ENCODE measurements at places on chromosomes 2 and 18. TPM values are rescaled to one million over a fixed set of nuclear protein-coding genes. Genes with fewer than 3 reads are reported as not detected.

Gene IL36A
- not detected for total RNA-seq

Gene DSEL
- total RNA-seq = 0.39 TPM

Gene UGT1A3
- total RNA-seq = not detected

Gene CYTIP
- 596 TPM for total RNA-seq

Gene ABCG5
- not detected for total RNA-seq

Gene CDKL4
- total RNA-seq = not detected

Gene FAP
- 0.29 TPM for total RNA-seq

Gene KRTCAP3
- total RNA-seq = 8.3 TPM

Gene LRRC30
- not detected for total RNA-seq

Gene MARCHF4
- total RNA-seq = not detected

Gene ST6GAL2
- total RNA-seq = not detected

DNA sequence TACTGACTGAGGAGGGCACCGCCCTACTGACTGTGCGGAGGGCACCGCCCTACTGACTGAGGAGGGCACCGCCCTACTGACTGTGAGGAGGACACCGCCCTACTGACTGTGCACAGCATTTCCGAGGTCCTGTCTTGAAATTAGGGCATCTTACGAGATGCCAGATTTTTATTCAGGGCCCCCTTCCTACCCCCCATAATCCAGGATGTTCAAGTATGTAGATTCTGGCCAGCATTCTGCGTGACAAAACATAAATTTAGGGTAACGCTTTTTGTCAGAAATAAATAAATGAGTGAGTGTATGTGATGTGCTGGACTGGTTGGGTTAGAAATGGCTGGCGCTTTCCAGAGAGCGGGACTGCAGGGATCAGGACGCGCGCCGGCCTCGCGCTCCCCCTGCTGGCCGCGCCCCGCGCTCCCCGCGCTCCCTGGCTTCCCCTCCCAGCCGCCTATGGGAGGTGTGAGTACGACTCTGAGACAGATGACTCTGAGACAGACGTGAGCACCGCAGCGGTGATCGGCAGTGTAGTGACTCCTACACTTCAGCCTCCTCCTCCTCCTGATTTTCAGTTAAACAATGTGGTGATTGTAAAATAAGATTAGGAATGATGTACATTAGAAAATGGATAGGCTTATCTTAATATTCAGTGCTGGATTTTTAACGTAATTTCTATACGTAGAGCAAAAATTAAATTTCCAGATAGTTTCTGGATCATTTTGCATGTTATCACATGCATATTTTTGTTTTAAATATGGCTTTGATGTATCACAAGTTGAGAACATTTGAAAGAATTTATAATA lies 149.2 kb upstream of the NFATC1 start:
- peak; percentile 82 for DNase-seq

DNA sequence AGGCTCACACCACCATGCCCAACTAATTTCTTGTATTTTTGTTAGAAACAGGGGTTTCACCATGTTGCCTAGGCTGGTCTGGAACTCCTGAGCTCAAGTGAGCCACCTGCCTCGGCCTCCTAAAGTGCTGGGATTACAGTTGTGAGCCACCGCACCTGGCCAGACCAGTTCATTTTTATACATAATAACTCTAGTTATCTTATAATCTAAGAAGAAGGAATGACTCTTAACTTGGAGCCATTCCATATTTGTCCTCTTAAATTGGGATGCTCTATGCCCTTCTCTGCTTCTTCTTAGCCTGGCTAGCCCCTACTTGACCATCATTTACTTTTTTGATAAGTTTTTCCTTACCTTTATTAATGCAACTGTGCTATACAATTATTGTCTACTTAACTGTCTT lies 2.9 kb downstream of the RBM44 start:
- DNase-seq = no peak

DNA sequence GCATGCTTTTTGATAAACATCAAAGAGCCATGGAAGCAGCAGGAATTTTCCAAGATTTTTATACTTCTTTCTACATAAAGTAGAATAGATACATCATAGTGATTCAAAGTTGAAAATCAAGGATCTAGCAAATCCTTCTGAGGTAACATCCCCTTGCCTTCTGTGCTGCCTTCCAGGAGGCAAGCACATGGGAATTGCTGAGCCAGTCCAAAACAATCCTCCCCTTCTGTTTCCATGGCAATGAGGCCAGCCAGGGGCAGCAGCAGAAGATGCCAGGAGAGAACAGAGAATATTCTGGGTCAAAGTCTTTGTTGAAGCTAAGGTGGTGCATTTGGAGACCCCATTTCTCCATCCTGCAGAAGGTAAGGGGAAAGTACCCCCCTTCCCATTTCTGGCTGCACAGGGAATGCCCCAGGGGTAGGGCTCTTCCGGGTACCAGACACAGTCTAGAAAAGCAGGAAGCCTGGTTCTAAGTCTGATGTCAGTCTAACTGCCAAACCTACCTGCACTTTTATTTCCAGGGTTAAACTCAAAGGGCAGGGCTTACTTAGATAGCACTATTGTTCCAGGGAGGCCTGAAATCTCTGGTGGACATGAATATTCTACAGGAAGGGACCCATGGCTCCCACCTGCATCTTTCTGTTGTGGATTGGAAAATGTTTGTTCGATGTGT lies 22.1 kb downstream of the CENPA start:
- DNase-seq = no peak

DNA sequence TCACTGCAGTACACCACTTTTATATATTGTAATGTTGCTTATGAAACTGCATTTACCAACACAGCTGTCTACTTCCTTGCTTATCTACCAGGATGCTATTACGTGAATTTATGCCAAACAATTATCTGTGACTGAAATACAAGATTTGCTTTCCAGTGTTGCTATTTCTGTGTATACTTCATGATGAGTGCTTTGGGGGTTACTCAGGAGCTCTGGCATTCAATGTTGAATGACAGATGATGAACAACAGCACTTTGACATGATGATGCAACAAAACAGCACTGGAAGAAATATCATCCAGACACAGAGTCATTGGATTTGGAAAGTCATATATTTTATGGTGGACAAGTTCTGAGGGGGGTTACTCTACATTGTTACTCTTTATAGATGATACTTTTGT lies 125.8 kb downstream of the NETO1 start:
- no peak for DNase-seq

DNA sequence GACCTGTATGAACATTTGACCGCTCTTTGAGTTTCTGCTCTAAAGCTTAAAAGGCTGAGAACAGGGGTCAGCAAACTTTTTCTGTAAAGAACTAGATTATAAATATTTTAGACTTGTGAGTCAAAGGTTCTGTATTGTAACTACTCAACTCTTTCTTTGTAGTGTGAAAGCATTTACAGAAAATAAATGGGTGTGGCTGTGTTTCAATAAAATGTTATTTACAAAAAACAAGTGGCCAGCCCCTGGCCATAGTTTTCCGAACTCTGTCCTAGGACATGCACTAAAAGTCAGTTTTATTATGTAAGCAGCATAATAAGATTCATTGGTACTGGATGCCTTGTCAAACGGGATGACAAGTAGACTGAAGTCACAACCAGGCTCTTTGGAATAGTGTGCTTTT lies 434.9 kb downstream of the ZEB2 start:
- no peak for DNase-seq

- DNase-seq = peak; percentile 37
Measured at GRCh38 chr2:71082402-71083252, 14.2 kb downstream of the NAGK start.

DNA sequence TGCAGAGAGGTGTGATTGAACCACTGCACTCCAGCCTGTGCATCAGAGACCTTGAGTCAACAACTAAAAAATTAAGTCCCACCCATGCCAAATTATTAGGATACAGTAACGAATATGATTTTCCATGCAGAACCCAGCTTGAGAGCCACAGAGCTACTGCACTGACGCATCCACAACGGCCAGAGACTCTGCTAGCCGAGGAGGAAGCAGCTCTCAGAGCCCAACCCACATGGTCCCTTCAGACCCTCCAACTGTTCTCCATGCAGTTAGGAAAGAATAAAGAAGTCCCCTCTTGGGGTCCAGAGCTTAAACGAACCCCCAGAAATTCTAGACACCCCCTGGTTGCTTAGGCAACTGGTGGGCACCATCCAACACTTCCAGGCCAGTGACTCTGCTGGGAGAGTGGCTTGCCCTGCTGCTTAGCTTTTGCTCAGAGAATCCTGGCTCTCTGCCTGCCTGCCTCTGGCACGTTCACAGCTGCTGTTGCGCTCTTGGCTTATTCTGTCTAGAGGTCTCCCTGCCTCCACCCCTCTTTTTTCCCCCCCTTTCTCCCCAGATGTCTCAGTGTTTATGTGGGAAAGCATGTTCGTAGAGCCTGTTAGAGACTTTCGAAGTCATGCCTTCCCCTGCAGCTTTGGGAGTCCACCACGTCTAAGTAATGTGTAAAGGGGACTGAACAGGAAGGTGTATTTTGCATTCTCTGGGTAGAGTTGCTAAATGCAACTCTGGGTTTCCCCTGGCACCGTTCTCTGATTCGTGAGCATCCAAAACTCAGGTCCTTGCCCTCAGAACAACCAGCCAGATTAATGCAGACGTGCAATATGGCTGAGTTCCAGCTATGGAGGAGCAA lies 26.0 kb upstream of the SP3 start:
- DNase-seq = no peak

- no peak for DNase-seq
Measured at GRCh38 chr2:47639467-47639866, 143.5 kb upstream of the MSH6 start.

DNA sequence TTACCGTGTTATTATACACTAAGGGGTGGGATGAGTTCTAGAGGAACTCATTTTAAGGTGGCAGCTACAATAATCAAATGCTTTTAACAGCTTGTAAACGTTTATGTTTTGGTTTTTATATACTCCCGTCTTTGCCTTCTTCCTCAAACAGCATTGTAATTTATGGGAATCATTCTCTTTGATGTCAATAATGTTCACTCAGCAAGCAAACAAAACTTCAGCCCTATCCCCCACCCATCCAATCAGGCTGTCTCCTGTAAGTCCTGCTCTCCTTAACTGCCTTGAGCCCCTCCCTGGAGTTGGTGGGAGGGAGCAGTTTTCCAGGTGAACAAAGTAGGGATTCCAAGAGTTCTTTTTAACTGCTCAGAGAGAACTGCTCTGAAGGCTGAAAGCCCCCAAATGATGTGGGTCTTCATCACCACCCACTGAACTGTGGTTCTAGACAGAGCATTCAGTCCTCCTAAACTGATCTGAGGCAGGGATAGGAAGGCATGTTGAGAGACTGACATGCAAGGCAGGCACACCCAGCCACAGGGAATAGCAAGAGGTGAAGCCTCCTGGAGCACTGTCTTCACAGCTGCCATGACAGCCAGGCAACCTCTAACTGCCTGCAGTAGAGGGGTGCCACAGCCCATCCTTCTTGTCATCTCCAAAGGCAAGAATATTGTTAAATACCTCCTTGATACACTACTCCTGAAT lies 17.5 kb downstream of the MYO5B start:
- DNase-seq = no peak

DNA sequence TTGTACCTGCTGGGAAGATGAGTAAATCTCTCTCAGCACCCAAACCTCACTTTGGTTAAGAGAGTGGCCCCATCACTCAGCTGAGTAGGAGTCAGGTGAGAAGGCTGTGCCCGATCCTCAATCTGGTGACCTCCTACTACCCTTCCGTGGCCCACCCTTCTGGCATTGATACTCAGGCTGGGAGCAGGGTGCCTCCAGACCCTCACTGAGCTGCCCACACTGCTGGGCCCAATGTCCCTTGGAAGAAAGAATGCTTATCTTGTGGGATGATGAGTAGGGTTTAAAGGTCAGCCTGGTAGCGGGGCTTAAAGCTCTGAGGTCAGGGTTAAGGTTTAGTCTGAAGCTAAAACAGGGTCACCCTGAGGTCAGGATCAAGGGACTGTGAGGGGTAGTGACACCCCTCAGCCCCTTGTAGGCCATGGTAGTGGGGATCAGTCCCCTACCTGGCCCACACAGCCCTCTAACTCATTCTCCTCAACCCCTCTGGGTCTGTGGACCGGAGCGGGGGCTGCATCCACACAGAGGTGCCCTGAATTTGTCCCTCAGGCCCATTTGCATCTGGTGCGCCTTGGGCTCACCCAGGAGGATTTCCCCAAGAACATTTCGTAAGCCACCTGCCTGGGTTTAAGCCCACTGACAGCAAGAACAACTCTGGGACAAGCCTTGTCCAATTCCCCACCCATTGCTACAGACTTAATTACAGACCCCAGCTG lies 123.8 kb downstream of the CYP26B1 start:
- peak; percentile 28 for DNase-seq

- DNase-seq = no peak
Measured at GRCh38 chr2:214019229-214019972, 391.5 kb upstream of the VWC2L start.

GRCh38 chr2:36655453-36655852 lies 41.1 kb upstream of the VIT start:
- DNase-seq = no peak

DNA sequence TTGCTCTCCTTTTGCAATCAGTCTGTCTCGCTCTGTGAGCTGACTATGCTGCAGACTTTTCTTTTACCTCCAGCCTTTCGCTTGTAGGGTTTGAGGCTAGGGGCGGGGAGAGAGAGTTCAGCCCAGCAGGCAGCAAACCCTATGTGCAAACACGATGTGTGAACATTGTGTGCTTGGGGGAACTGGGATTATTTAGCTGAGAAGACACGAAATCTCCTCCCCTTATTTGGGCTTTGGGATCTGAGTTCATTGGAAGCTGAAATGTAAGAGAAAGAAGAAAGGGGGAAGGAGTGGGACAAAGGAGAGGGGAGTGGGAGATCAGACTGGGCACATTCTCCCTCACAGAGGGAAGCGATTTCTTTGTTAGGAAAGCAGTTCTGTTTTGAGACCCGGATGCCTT lies 189.6 kb upstream of the TNP1 start:
- no peak for DNase-seq

- DNase-seq = no peak
Measured at GRCh38 chr2:55223958-55224760, 7.9 kb downstream of the CLHC1 start.

- no peak for DNase-seq
Measured at GRCh38 chr2:65227020-65227455, 593 bp upstream of the ACTR2 start.

DNA sequence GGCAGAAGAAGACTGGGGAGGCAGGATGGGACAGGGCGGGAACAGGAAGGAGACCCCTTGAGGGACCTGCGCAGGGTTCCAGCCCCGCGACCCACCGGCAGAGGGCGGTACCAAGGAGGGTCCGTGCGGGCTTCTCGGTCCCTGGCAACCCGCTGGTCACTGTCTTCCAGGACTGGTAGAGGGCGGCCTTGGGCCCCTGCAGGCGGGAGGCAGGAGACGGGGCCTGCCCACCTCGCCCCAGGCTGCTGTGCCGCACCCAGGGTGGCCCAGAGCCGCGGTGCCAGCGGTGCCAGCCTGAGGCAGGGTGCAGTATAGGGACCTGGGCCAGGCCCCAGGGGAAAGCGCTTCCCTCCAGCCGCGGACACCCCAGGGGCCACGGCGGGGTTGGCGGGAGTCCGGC lies 34.5 kb downstream of the NEURL3 start:
- DNase-seq = peak; percentile 61

All from activated naive CD4-positive, alpha-beta T cell treated with anti-CD3 and anti-CD28 coated beads, Interleukin-2, amount 50 U/mL, for 72 hours (primary cell).